A549 treated with GW870086 at 1 μM for 4 hours (cell line): ENCODE measurements at places on chromosomes 6 and 20. TPM values are rescaled to one million over a fixed set of nuclear protein-coding genes. Genes with fewer than 3 reads are reported as not detected.

Gene POM121L2
- total RNA-seq, result not detected in 5 replicates

Gene GLP1R
- total RNA-seq, result not detected in 5 replicates

Gene EFCAB8
- total RNA-seq, result not detected in 5 replicates

Gene KIF13A
- 17.6 to 21.4 TPM (median 19.3 TPM) in 5 replicates for total RNA-seq
